ENCODE measurements at places on chromosomes 7 and 10. TPM values are rescaled to one million over a fixed set of nuclear protein-coding genes. Genes with fewer than 3 reads are reported as not detected.

The ACTL6B gene
- total RNA-seq = not detected

DNA sequence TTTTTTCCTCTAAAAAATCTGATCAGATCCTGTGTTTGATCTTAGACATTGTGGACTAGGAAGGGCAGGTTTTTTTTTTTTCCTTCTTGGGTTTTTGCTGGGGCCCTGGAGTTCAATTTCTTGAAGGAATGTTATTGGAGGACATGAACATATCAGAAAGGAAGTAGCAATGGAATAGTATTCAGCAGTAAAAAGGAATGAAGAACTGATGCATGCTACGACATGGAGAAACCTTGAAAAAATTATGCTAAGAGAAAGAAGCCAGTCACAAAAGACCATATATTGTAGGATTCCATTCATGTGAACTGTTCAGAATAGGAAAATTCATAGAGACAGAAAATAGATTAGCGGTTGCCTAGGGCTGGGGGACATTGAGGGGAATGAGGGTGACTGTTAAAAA is 34.0 kb downstream of the FGF8 start:
- DNase-seq = no peak

GRCh38 chr10:24209946-24210491 is 1.1 kb downstream of the KIAA1217 start:
- DNase-seq = peak; percentile 37

The CPA2 gene
- not detected for total RNA-seq

The EGR2 gene
- 1.5 TPM for total RNA-seq

The TDRD1 gene
- not detected for total RNA-seq

The WEE2 gene
- not detected for total RNA-seq
